D341Med (cell line): ENCODE measurements at places on chromosomes 16 and 17.
A peak's percentile ranks its signal among the peaks of the same experiment; 100 is the strongest.

DNA sequence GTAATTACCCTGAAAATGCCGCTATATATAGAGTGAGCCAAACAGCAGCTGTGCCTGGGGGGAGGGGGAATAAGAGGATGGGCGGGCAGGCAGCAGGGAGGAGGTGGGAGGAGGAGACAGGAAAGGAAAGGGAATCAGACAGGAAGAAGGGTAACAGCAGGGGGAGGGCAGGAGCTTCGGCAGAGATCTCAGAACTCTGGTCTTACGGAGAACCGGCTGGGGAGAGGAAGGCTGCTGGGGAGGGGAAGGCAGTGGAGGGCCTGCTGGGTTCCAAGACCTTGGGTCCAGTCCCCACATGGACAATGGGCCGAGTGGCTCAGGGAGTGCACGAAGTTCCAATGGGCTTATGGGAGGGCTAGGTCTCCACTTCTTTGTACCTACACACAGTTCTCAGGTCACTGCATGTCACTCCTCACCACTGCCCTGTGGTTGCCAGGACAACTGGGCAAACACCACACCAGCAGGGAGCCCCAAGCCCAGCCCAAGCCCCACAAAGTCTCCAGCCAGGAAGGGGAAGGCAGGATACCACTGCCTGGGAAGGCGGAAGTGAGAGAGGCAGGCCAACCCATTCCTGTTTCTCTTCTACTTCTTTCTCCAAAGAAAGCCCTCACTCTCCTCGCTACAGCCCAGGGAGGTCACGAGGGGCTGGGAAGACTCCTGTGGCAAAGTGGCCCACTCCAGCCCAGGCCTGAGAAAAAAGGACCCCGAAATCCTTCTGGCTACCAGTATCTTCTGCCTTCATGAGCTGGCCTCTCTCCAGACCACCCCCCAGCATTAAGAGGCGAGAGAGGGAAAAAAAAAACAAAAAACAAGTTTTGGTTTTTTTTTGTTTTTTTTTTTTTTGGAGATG is 25.3 kb downstream of the G6PC3 start:
- DNase-seq = peak; percentile 94

DNA sequence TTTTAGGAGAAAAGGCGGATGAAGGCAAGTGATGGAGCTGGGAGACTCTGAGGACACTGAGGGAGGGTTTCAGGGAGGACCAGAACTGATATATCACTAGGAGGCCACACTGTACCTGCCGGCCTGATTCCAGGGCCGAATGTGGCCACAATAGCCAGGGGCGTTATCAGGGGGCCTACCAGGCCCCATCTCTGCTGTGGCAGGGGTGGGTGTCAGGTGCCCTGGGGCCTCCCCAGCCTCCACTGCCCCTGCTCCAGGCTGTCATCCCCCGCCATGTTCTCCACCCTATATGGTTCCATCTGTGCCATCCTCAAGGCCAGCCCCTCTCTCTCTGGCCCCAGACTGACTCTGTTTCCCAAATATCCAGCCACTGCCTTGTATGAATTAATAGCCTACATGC is 246.5 kb downstream of the GSG1L start:
- DNase-seq = no peak

DNA sequence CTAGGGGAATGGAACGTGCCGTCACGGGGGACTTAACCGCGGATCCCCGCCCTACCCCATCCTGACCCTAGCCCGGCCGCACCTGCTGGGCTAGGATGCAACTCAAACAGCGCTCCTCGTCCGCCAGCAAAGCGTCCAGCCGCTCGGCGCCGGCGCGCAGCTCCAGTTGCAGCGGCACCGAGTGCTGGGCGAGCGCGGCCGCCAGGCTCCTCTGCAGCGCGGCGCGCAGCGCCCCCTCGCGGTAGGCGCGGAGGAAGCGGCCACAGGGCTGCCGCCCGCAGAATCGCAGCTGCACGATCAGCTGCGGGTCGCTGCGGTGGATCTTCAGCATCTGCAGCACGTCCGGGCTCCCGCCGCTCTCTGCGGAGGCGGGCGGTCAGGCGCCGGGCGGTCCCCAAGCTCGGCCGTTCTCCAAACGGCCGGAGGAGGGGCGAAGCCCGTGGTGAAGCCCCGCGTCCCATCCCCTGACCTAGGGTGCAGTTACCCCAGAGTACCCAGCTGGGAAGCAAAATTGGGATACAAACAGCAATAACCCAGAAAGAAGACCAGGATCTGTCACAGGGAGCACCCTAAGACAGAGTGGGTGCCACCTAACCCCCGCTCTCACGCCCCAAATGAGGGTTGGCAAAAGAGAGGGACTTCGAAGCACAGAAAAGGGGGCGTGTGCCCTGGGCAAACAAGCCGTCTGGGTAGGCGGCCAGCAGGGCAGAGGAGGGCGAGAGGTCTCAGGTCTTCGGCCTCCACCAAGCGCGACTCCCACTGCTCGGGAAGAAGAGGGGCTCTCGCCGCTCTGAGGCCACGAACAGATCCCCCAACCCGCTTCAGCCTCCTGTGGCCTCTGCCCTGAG is 4.2 kb downstream of the TRADD start:
- DNase-seq = peak; percentile 92

DNA sequence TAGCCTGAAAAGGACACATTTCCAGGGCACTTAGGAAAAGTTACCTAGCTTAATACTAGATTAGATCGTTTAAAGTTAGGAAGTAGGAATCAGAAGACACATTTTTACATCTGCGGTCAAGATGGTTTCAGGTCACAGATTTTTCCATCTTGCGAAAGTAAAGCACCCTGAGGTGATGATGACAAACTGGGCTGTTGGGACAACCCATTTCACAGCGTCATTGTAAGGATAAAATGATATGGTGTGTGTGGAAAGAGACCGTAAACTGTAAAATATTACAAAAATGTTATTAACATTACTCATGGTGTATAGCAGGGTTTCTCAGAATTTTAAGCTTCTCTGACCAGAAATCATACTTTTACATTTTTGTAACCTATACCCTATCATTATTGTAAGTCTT is 10.1 kb upstream of the MAP2K6 start:
- no peak for DNase-seq
